GM10248 (cell line): ENCODE measurements at places on chromosomes 1 and 21.

DNA sequence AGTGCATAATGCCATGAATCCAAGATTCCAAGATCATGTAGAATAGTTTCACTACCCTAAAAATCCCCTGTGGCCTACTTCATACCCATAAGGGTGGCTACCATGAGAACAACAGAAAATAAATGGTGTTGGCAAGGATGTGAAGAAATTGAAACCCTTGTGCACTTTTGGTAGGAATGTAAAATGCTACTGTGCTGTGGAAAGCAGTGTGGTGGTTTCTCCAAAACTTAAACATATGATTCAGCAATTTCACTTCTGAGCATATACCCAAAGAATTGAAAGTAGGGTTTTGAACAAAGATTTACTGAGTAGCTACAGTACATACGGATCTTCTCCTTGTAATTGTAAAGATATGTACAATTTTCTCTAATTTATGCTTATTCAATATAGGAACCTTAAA lies 16.0 kb downstream of the FNBP1L start:
- DNase-seq, result no peak

DNA sequence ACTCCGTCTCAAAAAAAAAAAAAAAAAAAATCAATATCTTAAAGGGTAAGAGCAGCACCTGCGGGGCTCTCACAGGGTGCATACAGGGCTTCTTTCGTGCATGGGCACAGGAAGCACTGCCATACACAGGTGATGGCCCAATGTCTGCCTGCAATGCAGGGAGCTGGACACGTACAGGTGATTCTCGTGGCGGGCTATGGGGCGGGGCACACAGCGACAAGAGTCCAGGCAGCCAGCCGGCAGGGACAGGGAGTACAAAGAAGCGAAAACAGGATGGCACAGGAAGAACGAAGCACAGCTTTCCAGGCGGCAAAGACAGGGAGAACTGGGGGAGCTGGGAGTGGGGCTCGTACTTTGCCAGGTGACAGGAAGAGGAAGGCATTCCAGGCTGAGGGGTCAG lies 1.6 kb downstream of the KIF17 start:
- DNase-seq, result no peak

- DNase-seq, result no peak
Measured at GRCh38 chr1:207892764-207893163, 18.2 kb downstream of the CD34 start.

GRCh38 chr1:115133440-115133839 lies 44.1 kb upstream of the TSPAN2 start:
- DNase-seq, result no peak

GRCh38 chr1:115496904-115497527 lies 144.8 kb upstream of the VANGL1 start:
- no peak for DNase-seq

DNA sequence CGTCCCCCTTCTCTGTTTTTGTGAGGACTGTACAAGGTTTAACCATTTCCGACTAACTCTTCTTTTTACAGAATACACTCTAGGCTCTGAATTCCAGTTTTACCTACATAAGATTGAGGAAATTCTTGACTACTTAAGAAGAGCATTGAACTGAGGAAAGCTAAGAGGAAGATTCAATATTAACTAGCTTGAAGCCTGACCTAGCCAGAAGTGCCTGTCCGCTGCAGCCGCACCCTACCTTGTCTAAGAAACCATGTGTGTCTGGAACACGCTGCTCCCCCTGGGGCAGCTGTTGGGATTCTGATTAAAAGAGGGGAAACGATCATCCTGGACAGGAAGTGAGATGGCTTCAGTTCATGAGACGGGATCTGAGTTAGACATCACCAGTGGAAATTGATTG lies 28.9 kb downstream of the CA6 start:
- no peak for DNase-seq

- no peak for DNase-seq
Measured at GRCh38 chr21:34522284-34522683, 10.3 kb upstream of the KCNE1 start.

DNA sequence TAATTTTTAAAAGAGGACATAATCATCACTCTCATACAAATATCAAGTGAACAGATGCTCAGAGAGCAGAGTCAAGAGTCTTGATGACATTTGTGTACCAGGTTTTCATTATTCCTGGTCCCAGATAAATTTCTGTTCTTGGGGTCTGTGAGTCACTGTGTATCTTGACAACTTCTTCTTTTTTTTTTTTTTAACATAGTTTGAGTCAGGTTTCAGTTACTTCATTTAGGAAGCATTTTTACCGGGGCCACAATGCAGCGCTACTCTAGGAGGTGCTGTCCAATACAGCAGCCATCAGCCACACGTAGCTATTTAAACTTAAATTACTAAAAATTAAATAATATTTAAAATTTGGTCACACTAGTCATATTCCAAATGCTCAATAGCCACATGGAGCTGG lies 188.1 kb upstream of the SAMSN1 start:
- no peak for DNase-seq

GRCh38 chr1:206963740-206964139 lies 6.5 kb downstream of the FCAMR start:
- DNase-seq, result no peak

GRCh38 chr1:4081806-4082711 lies 182.0 kb upstream of the C1orf174 start:
- DNase-seq, result no peak

GRCh38 chr1:26459573-26460031 lies 12.6 kb upstream of the HMGN2 start:
- no peak for DNase-seq

- no peak for DNase-seq
Measured at GRCh38 chr1:36542962-36543515, 60.3 kb upstream of the CSF3R start.

DNA sequence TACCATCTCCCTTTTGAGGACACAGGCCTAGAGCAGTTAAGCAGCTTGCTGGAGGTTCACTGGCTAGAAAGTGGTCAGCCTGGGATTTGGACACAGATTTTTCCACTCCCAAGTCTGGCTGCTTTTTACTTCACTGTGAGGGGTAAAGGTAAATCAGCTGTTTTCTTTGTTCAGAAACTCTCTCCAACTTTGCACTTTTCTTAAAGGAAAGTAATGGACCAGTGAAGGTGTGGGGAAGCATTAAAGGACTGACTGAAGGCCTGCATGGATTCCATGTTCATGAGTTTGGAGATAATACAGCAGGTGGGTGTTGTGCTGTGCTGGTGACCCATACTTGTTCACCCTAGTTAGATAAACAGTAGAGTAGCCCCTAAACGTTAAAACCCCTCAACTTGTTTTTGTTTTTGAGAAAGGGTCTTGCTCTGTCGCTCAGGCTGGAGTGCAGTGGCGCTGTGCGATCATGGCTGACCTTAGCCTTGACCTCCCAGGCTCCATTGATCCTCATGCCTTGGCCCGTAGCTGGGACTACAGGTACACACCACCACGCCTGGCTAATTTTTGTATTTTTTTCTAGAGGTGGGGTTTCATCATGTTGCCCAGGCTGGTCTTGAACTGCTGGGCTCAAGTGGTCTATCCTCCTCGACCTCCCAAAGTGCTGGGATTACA lies 4.2 kb downstream of the SOD1 start:
- no peak for DNase-seq
